ENCODE measurements at places on chromosomes 16 and 17.

DNA sequence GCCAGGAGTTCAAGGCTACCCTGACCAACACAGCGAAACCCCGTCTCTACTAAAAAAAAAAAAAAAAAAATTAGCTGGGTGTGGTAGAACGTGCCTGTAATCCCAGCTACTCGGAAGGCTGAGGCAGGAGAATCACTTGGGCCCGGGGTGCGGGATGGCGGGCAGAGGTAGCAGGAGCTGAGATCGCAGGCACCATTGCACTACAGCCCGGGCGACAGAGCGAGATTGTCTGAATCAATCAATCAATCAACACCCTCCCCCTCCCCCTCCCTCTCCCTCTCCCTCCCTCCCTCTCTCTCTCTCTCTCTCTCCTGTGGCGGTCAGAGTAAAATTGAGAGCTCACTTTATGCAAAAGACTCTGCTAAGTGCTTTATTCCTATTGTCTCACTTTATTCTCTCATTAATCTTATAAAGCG lies 1.2 kb downstream of the HSDL1 start:
- DNase-seq: no peak

DNA sequence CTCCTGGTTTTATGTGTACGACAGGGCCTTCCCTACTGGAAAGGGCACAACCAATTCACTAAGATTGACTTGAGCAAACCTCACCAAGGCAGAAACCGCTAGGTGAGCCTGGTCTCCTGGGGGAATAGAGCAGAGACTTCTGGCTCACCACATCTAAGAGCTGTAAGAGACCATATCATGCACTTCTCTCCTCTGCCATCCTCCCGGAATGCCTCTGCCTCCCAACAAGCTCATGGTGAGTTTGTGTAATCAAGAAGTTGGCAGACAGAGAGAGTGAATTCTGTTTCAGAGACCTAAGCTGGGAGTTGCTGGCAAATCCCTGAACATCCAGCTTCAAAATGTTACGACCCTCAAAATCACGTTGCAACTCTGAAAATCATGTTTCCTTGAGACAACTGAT lies 154.8 kb downstream of the SLC39A11 start:
- DNase-seq: no peak

DNA sequence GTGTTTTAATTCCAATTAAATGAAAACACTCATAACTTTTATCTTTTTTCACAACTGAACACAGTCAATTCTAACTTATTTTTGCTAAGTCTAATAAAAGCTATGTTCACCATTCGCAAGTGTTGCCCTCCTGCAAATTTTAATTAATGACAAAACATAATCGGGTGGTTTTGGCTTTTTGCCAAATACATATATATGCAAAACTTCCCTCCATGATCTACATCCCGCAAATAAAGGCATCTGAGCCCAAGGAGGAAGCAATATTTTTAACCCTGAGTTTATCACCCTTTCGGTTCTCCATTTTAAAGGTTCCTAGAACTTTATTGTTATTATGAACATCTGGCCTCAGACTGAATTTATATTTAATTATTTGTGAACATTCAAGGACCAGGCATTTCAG lies 507.9 kb downstream of the CDH13 start:
- no peak for DNase-seq

DNA sequence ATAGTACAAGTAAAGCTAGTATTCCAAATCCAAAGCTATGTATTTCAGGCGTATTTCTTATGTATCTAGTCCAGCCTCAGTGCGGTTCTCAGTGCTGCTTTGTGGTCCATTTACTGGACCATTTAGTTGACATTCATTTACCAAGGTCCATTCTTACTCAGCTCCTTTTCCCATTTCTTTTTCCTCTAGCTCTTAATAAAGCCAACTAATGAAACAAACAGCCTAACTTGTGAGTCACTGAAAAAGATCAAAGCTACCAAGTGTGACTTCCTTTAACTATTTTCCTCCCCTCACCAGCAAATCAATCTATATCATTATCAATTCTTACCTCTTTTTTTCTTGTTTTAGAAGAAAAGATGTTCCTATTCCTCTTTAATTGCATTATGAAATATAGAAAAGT lies 64.0 kb downstream of the CYB561 start:
- no peak for DNase-seq

GRCh38 chr16:23140107-23140506 lies 9.1 kb downstream of the USP31 start:
- no peak for DNase-seq

DNA sequence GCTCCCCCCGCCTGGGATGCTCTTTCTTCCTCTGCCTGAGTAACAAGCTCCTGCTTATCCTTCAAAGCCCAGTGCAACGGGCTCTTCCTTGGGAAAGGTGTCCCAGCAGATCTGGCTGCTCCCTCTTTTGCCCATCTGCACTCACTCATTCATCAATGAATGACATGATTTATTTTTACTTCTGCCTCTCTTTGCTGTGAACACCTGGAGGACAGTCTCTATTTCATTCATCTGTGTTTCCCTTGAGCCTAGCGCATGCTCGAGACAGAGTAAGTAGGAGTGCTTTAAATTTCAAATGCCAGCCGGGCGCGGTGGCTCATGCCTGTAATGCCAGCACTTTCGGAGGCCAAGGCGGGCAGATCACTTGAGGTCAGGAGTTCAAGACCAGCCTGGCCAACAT lies 22.0 kb upstream of the GINS2 start:
- DNase-seq: no peak

DNA sequence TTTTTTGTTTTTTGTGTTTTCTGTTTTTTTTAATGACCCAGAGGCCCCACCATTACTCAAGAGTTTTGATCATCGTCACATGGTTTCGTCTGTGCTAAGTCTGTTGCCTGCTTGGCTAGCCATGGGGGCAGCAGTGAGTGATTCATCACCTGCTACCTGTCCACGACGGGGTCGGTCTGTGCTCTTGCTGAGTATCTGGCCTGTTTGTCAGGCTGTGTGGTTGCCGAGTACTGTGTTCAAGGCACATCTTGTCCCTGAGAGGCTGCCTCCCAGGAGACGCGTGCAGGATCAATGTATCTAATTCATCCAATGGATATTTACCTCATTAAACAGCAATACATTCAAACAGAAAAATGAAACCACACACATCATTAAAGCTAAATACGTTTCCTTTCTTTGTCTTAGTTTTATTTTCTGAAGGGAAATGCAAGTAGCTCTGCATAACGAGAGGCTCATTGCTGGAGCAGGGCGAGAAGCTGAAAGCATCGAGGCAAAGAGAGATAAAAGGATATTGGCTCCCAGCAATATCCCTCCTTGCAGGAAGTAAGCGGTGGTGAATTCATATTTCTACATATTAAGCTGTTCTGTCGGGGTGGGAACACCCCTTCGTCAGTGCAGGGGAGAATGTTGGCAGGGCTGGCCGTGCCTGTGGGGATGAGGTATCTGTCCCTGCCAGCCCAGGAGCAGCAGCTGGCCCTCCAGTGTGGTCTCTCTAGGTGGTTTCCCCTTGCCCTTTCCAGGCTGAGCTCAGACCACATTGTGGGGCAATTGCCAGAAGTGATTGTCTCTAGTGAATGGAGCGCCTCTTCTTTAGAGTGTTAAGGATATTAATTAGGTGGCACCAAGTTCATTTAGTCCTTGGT lies 166.2 kb upstream of the ASIC2 start:
- no peak for DNase-seq

DNA sequence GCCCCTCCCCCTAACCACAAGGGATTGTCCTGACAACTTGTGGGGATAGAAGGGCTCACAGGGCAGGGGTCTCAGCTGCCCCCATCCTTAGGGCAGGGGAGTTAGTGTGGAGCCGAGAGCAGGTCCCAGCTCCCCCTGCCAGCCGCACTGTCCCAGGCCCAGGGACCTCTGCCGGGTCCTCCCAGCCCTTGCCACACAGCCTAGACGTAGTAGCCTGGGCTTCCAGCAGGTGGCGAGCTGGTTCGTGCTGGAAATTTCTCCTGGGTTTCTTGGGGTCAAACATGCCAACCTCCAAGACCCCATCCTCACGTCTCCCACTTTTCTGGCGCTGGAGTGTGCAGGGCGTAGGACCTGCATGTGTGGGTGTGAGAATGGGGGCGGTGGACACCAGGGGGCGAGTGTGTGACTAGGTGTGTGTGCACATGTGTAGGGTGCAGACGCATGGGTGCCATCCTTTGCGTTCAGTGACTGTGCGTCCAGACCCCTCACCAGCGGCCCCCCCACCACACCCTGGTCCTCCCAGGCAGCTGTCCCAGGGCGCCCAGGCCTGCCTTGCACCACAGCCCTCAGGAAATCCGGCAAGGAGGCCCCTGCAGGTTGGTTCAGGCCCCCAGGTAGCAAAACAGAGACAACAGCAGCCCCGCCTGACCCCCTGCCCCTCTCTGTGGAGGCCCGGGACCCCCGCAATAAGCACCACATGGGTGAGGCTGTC lies 29.5 kb downstream of the SBK1 start:
- DNase-seq: no peak

GRCh38 chr16:20380782-20381181 lies 23.8 kb downstream of the PDILT start:
- DNase-seq: no peak

- DNase-seq: peak; percentile 73
Measured at GRCh38 chr17:41666237-41666641, 22.4 kb upstream of the EIF1 start.

GRCh38 chr16:31371008-31371407 lies 16.0 kb downstream of the ITGAX start:
- DNase-seq: no peak

DNA sequence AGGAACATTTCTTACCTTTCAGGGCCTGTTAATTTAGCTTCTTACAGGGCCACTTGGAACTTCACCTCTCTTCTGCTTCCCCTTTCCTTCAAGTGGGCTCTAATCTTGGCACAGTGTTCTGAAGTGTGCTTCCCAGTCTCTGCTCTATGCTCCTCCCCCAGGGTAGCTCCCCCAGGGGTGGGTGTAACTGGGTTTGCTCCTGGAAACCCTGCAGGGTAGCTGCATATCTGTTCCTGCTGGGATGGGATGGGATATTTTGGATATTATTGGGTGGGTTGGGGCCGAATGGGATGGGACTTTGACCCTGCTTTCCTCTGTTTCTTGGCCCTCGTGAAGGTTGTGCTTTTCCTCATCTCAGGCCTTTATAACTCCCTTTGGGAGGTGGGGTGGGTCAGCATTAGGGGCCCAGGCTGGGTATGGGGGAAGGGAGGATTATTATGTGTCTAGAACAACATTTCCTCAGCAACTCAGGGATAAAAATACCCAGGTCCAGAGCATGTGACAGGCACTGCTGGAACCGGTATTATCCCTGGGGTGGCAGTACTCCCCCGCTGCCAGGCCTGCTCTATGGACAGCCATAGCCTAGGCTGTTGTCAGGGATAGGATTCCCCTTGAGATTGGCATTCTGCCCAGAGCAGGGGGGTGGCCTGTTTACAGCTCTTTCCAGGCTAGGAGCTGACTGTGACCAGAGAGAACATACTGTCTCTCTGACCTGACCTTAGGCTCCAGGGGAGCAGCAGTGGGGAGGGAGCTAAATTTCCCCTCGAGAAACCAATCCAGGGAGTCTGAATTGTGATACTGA lies 5.0 kb downstream of the NFE2L1 start:
- no peak for DNase-seq

DNA sequence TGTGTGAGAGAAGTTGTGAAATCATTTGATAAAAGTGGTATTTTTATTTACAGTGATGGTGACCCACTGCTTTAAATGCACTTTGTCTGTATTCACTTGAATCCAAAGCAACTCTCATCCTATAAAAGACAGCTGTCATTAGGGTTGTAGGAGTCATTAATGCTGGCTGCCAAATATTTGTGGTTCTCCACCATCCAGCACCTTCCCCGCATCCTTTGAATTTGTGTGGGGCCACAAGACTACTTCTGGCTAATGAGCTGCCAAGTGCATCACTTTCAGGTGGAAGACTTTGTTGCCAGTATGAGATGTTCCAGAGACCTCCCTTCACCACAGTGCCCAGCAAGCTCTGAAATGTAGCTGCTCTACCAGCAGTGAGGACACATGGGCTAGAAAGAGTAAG lies 43.4 kb downstream of the CMTM3 start:
- DNase-seq: no peak

DNA sequence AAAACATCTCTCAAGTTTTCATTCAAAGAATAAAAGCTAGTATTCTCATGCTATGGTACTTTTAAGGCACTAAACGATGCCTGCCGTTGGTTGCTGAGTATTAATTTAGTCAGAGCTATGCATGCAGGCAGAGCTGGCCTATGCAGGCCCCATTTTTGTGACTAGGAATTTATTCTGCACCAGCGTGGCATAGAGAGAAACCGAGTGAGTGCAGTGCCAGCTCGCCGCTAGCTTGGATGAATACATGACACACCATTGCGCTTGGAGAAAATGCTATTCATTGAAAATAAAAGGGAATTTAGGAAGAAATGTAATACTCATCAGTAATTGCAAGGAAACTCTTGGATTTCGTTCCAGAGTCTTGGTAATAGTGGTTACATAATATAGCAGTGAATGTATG lies 231.6 kb upstream of the RBFOX1 start:
- no peak for DNase-seq

DNA sequence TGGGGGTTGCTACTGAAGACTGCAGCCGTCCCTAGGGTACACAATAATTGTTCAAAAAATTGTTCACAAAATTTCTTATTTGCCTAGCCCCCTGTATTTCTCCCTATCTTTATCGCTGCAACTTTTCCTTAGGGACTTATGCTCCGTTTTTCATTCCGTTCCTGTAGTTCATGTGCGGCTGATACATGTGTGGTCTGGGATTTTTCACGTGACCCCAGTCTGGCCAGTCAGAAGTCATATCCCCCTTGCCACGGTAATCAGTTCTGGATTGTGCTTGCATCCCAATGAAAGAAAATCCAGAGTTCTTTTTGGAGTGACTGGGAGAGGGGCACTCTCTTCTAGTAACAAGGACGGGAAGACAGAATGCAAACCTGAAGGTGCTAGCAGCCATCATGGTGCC lies 610.7 kb upstream of the C16orf82 start:
- DNase-seq: no peak

- no peak for DNase-seq
Measured at GRCh38 chr16:63945806-63946205, 1176.1 kb downstream of the CDH11 start.

- no peak for DNase-seq
Measured at GRCh38 chr16:31260136-31260931, 559 bp downstream of the ITGAM start.

DNA sequence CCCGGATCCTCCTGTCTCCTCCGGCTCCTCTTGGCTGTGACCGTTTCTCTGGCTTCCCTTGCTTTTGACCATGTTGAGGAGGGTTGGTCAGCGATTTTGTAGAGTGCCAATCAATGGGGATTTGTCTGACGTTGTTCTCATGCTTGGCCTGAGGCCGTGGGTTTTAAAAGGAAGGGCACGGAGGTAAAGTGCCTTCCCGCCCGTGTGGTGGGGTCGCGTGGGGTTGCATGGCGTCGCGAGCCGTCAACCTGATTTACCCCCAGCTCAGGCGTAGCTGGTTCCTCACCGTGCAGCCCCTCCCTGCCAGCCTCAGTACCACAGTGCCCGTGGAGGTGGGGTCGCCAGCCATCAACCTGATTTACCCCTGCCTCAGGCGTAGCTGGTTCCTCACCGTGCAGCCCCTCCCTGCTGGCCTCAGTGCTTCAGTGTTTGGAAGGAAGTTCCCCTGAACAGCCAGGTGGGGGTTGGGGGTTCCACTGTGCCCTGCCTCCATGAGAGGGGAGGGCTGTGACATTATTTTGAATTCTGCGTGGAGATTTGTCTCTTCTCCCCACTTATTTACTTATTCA lies 5.0 kb downstream of the TPSAB1 start:
- DNase-seq: no peak
